ENCODE measurements at places on chromosomes 7 and 10.

DNA sequence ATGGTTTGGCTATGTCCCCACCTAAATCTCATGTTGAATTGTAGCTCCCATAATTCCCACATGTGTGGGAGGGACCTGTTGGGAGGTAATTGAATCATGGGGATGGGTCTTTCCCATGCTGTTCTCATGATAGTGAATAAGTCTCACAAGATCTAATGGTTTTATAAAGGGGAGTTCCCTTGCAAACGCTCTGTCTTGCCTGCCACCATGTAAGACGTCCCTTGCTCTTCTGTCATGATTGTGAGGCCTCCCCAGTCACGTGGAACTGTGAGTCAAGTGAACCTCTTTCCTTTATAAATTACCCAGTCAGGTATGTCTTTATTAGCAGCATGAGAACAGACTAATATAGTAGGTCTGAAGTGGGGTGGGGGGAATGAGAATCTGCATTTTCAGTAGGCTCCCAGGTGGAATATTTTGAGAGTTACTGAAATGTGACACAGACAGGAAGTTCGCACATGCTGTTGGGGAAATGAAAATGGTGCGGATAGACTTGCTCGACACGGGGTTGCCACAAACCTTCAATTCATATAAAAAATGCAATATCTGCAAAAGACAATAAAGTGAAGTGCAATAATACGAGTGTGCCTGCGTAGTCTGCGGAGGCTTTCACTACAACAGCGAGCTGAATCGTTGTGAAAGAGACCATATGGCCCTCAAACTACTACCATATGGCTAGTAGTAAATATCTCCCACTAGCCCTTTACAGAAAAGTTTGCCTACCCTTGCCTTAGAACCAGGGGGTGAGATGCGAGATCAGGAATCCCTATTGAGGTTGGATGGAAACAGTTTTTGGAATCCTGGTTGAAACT lies 166.1 kb downstream of the GRK5 start:
- DNase-seq = no peak

GRCh38 chr10:130804281-130804680 lies 507.2 kb downstream of the TCERG1L start:
- DNase-seq = no peak

- DNase-seq = no peak
Measured at GRCh38 chr10:4519658-4520402, 306.2 kb upstream of the AKR1E2 start.

DNA sequence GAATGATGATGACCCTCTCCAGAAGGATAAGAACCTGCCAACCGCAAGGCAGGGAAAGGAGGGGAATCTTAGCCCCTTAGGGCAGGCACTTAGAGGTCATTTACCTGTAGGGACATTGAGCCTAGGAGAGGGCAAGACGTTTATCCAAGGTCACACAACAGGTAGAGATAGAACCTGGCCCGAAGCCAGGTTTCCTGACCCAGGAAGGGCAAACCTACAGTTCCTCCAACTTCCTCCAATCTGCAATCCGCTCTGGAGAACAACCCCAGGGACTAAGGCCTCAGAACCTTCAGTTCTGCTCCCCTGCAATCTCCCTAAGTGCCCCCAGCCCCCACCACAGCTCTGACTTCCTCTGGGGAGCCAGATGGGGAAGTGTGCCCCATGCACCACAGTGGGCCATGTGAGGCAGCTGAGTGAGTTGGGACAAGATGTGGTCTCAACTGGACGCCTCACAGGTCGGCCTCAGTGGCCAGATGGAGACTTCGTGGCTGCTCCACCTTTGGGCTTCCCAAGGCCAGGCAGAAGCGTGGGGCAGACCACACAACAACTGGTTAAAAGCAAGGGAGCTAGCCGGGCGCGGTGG lies 1.4 kb upstream of the PSAP start:
- peak; percentile 69 for DNase-seq

DNA sequence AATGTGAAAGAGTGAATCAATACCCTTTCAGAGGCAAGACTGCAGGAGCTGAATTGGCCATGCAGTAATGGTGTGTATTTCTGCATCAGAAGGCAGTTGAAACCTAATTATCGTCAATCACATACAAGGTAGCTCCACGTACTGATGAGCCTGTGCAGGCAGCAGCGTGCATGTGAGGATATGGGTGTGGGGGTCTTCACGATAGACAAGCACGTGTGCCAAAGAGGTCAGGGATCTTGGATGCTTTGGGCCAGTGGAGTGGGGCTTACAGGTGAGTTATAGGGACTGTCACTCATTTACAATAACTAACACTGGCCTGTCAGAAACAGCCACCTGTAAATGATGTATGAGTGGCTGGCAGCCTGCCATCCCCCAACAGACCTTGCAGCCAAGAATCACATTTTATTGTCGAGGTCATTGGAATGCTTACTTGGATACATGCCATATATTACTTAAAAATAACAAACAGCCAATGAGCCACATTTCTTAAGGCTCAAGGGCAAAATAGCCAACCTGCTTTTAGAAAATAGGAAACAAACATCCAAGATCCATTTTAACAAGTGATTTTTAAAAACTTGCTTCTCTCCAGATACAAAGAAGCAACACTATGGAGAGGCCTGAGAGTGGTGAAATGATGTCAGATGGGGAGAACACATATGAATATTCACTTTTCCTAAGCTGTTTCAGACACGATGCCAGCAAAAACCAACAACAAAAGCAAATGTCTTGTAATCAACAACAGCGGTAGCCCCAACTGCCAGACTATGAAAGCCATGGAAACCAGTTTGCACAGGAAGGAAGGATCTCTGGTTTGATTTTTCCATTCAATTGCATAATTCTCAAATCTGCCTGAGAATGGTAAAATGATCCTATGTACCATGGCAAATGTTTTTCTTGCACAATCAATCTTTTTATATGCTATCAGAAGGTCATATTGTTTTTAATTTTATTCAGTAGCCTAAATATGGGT lies 210.7 kb downstream of the SKAP2 start:
- no peak for DNase-seq

DNA sequence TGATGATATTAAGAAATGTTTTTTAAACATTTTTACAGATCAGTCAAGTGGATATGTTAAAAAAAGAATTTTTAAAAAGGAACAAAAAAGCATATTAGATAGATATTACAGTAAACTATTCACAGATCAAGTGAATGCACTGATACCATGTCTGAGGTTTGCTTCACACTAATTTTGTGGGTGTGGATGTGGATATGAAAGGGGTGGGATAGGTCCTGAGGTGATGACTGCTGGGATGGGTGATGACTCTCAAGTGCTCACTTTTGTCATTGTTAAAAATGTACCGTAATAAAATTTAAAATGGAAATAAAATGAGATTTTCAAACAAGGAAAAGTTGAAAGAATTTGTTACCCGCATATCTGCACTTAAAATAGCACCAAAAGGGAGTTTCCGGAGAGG lies 54.1 kb downstream of the AGMO start:
- no peak for DNase-seq

GRCh38 chr7:3007696-3008095 lies 36.0 kb downstream of the CARD11 start:
- DNase-seq = no peak
